ENCODE measurements at places on chromosomes 12 and 14.

DNA sequence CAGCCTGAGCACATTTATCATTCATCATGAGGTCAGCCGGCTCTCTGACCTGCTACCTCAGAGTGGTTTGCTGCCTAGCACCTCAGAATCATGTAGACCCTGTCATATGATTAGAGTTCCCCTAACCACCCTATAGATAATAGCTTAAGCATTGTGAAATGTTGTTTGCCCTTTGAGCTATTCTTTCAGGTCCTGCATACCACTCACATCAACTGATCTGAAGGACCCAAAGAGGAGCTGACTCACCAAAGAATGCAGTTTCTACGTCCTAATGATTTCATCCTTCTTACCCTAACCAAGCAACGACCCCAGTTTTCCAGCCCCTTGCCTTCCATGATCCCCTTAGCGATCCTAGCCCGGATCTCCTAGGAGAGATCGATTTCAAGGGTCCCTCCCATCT is 527.9 kb downstream of the SOX5 start:
- DNase-seq, result no peak

DNA sequence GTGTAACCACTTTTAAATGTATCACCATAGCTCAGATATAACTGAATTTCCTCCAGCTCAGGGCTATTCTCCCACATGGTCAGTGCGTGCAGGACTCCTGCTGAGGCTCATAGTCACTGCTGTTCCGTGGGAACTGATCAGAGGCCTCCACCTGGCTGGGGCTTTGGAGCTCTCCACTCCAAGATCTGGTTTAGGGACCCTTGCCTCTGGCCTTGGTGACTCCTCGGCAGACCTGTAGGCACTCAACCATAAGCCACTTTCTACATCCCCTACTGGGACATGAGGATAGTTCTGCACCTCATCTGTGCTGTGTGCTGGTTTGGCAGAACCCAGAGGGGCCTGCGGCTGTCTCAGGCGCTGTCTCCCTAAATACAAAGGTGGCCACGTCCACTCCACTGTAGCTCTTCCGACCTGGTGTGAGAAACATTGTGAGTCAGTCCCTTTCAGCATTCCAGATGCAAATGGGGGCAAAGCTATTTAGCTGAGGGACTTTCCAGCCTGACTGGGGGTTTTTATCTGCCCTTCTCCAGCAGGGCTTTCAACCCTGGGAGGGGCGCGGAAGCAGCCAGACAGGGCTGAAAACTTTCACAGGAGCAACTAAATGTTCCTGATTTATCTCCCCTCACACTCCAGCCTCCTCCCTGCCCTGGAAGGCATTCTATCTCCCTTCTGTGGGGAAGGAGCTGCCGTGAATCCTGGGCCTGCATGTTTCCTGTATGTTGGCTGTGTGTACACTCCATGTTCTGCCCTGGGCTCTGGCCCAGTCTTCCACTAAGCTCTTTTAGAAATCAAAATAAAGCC is 218.3 kb upstream of the DAAM1 start:
- DNase-seq, result no peak

- no peak for DNase-seq
Measured at GRCh38 chr12:112705037-112705632, 86.4 kb upstream of the RPH3A start.

GRCh38 chr14:32509632-32510187 is 180.6 kb downstream of the AKAP6 start:
- no peak for DNase-seq

DNA sequence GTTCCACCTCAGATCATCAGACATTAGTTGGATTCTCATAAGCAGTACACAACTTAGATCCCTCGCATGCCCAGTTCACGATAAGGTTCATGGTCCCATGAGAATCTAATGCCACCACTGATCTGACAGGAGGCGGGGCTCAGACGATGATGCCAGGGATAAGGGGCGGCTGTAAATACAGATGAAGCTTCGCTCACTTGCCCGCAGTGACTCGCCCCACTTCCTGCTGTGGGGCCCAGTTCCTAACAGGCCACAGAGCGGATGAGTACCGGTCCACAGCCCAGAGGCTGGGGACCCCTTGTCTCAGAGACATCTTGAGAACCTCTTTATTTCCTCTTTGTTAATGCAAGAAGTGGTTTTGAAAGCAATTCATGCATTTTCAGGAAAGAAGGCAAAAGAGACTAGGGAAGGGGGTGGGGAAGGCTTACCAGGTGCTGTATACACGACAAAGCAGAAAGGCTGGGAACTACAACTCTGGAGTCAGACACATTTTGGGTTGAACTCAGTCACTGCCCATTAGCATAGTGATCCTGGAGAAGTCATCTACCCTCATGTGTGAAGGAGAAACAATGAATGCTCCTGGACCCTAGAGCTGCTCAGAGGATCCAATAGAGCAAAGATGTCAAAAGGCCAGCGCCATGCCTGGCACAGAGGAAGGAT is 68.7 kb downstream of the EID3 start:
- DNase-seq, result peak; percentile 77

GRCh38 chr14:74861734-74862090 is 14.2 kb downstream of the PROX2 start:
- DNase-seq, result no peak

DNA sequence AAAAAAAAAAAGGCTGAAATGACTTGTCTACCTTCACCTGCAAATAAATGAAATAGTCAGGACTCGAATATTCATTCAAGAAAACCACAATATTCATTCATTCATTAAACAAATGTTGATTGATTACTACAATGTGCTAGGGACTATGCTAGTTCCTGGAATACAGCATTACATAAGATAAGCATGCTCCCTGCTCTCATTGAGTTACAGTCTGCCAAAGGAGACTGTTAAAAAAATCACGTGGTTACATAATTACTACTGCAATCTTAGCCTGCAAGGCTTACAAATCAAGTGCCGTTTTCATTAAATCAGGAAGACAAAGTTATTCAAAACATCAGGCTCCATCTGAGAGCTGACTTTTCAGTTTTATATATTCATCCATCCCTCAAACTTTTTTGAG is 70.4 kb upstream of the RIC8B start:
- DNase-seq, result no peak

DNA sequence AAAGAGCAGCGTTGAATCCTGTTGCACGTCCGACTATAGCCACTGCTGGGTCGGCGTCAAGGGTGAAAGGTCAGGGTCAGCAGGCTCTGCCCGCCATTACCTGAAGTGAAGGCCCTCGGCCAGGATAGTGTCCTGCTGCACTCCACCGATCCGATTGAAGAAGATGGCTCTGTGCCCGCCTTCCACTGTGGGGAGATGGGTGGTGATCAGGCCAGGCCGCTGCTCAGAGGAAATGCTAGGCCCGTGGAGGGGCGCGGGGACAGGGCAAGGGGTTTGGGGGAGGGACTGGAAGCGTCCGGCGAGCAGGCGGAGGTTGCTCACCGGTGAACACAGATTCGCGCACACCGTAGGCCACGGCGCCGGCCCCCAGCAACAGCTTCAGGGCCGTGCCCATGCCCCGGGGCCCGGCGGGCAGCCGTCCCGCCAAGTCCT is 352 bp downstream of the PHB2 start:
- DNase-seq, result peak; percentile 46

- DNase-seq, result no peak
Measured at GRCh38 chr12:89523393-89523792, 1.2 kb downstream of the GALNT4 start.

DNA sequence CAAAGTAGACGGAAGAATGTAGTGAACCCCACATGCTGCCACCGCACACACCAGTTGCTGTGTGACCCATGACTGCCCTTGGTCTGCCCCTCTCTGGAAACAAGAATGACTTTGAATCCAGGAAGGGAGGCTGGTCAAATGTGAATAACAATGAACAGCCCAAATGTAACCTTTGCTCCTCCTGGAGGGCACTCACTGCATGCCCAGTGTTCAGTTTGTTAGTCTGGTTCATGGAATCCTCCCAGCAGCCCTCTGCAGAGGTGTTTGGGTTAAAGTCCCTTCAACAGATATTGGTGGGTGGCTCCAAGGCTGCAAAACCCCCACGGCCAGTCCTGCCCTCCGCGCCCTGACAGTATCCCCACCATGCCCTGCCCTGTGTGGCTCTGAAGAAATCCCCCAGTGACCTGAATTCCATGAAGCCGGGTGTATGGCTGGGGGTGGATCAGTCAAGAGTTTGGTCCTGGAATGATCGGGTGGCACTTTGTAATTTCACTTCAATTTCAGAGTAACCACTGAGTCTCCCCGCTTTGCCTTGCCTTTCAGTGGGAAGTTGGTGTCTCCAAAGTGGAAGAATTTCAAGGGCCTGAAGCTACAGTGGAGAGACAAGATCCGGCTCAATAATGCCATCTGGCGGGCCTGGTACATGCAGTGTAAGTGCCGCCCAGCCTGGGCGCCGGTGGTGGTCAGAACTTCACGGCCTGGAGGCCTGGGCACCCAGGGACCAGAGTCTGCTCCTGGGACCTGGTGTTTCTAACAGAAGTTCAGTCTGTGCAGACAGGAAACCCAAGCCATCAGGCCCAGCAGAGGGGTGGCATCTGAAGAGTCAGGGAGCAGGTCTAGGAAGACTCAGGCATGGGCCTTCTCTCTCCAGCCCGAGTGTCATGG is 47.1 kb downstream of the IL31 start:
- DNase-seq, result no peak

DNA sequence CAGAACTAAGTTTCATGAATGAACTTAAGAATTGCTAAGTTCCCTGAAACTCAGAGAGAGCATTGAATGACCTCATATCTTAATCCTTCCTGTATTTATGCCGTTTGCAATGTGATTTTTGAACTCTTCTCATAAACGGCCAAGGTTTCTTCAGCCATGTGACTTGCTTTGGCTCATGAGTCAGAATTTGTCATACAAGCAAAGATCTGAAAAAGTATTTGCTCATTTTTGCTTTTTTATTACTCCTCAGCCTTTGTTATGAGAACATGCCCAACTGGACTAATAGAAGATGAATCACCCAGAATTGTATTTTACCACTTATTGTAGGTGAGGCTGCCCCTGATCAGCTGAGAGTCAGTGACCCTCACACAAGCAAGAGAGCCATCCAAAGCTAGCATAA is 693.8 kb downstream of the BCL11B start:
- no peak for DNase-seq

DNA sequence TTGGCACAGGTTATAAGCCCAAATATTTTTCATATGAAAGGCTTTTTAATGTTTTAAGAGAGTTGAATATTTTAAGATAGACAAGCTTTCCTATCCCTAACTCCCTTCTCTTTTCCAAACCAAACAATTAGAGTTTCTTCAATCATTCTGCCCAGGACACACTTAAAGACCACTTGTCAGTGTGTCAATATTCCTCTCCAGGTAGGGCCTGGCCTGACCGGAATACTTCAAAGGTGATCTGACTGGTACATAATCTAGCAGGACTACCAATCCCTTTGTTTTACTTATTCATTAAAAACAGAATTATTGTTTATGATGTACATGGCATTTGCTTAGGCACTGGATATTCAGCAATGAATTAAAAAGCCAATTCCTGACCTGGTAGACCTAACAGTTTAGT is 24.2 kb upstream of the SNRPF start:
- DNase-seq, result no peak

DNA sequence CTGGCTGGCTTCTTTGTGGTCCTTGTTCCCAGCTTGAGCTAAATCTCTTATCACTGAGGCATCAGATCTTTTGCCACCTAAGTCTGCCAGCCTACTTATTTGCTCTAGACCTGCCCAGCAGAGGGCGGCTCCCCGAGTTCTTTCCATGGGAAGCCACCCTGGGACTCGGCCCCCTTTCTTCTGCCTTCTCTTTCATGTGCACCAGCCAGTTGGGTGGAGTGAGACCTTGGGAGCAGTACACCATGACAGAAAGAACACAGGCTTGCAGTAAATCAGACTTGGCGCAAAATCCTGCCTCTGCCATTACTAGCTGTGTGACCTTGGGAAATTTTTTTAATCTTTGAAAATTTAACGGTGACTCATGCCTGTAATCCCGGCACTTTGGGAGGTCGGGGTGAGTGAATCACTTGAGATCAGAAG is 7.4 kb downstream of the SMAGP start:
- peak; percentile 37 for DNase-seq

GRCh38 chr14:45252366-45253069 is 484 bp downstream of the MIS18BP1 start:
- peak; percentile 43 for DNase-seq

GRCh38 chr14:39877577-39878190 is 445.5 kb upstream of the FBXO33 start:
- no peak for DNase-seq

GRCh38 chr12:74381958-74382357 is 155.7 kb upstream of the ATXN7L3B start:
- DNase-seq, result no peak

DNA sequence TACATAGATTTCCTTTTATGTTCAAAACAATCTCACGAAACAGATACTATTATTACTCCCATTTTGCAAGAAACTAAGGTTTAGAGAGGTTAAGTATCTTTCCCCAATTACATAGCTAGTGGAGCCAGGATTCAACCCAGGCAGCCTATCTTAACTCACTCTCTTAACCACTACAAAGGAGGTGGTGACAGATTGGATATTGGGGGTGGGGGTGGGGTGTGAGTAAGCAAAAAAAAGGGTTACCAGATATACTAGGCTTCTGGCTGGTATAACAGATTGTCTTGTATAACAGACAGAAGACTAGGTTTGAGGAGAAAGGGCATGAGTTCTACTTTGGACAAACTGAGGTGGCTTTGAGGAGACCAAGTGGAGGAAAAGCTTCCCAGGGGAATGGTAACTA is 2.1 kb downstream of the GMFB start:
- no peak for DNase-seq

- DNase-seq, result no peak
Measured at GRCh38 chr14:22793976-22794375, 21.3 kb downstream of the SLC7A7 start.

GRCh38 chr12:14828892-14829291 is 14.4 kb downstream of the ART4 start:
- no peak for DNase-seq

DNA sequence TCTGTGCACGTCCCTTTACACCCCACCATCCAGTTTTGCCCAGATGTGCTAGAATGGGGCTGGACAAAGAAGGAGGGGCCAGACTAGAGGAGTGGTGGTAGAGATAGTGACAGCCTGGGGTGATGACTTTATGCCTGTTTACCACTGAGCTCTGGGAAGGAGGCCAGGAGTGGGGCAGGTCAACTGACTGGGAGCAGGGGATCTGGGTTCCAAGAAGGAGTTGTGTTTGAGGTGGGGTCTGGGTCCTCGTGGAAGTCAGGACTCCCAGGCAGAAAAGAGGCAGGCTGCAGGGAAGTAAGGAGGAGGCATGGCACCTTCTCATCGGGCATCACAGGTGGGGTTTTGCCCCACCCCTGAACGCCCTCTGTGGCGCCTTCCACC is 315 bp downstream of the LTB4R2 start:
- DNase-seq, result no peak

All from activated CD8-positive, alpha-beta T cell treated with anti-CD3 and anti-CD28 coated beads, Interleukin-2, amount 10 ng/mL, durations not matched to agents 7 days and 5 days (primary cell).